Activated T-cell treated with anti-CD3 and anti-CD28 coated beads, Interleukin-2, amount 50 U/mL, for 48 hours (primary cell): ENCODE measurements at places on chromosomes 7 and 10.

DNA sequence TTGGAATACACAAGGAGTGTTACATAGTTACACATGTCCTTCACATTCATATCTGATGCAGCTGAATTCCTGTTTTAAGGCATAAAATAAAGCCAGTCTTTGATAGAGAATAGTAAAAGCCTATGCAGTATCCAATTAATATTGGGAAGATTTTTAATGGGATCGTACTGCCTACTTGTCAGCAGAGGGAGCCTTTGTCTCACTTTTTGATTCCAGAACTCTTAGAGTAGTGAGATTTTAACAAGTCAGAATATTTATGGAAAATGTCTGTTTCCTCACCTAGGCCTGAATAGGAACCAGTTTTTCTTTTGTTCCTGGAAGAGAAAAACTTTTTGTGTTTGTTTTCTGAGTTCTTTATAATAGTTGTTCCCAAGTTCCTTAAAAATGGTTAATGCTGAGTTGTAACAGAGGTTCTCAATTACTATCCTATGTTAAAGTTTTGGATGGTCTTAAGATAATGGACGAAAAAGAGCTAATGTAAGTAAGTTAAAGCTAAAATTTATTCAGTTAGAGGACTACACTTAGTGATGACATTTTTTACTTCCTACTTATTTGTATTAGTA, 114.0 kb downstream of the BBS9 start:
- DNase-seq, result no peak

- DNase-seq, result no peak
These were observed 463 bp upstream of the UPP1 start for GRCh38 chr7:48088559-48089045.

DNA sequence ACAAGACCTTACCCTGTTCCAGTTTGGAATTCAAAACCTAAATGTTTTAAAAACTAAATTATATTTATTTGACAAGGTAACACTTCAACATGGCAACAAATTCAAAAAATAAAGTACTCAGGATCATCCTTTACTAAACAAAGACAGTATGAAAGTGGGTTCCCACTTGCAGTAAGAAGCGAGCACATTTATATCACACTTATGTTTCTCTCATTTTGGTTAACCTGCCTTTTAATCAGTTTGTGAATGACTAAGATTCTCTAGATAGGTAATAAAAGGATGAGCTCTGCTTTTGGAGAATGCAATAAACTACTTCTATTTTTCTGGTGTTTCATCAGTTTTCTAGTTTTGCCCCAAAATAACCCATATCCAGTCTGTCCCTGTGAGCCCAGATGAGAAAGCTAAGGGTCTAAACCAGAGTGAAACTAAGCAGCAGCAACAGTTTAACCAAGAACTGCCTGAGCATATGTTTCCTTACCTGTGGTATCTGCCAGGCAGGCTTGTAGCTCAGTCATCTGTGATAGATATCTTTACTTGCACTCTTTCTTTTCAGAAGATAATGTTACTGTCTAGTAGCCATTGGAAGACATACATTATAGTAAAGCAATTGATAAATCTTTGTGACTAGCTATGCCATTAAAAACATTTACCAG, 64.1 kb downstream of the ABLIM1 start:
- DNase-seq, result no peak

GRCh38 chr10:67612577-67613537, 83.1 kb downstream of the CTNNA3 start:
- peak; percentile 64 for DNase-seq

GRCh38 chr10:12637649-12638048, 288.3 kb downstream of the CAMK1D start:
- DNase-seq, result no peak

- DNase-seq, result no peak
These were observed 8.9 kb downstream of the PIP4K2A start for GRCh38 chr10:22705527-22705926.

GRCh38 chr7:38539477-38540081, 91.6 kb downstream of the AMPH start:
- DNase-seq, result no peak

DNA sequence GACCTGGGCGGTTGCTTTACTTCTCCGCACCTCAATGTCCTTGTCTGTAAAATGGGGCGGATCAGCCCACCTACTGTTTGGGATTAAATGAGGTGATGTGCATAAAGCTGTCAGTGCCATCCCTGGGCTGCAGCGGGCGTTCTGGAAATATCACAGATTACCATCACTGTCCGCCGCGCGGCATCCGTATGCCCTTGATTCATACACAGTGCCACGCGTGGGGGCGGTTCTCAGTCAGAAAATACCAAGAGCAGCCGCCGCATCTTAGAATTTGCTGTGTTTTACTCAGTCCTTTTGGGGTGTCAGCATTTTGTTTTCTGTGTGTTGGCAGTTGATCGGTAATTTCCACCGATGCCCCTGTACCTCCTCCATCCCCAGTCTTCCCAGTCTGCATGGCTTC, 338.8 kb downstream of the DPP6 start:
- DNase-seq, result no peak

DNA sequence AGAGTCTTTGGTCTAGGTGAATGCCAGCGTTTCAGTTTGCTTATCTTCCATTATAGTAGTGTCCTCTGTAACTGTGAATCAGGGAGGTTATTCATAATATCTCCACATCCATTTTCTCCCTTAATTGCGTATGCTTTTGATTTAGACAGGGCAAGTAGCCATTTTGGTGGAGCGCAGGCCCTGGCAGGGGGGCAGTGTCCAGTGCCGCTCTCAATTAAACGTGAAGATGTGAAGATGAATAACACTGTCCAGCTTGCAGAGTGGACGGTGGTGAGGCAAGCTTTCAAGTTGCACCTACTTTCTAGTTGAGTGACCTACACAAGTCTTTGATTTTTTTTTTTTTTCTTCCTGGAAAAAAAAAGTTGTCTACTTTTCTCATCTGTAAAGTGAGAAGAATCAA, 4.5 kb downstream of the TSPAN14 start:
- DNase-seq, result no peak

DNA sequence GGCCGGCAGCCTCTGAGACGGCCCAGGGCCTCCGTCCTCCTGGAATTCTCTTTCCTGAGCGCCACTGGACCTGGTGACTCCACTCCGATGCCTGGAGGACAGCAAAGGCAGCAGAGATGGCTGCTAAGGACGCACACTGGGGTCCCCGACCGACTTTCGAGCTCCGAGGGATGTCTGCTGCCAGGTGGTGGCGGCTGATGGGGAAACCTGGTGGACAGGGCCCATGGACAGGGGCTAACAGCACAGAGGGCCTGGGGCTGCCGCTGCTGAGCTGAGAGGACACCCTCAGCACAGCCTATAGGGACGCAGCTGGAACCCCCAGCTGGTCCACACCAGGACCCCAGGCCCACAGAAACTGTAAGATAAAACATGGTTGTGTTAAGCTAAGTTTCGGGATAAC, 366.3 kb downstream of the DNAJB6 start:
- DNase-seq, result no peak

- DNase-seq, result no peak
These were observed 278.0 kb downstream of the CCSER2 start for GRCh38 chr10:84606428-84606827.

DNA sequence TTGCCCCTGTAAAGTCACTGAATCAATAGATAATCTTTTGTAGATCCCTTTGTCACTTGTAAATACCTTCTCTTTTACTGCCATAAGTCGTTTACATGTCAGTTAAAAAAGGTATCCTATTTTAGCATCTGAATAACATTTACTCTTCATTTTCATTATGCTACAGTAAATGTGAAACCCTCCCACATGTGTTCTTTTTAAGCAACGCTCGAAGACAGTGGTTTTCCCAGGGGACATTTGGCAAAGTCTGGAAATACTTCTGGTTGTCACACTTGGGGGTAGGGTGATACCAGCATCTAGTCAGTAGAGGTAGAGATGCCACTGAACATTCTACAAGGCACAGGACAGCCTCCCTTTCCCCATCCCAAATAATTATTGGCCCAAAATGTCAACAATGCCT, 23.7 kb downstream of the ATAD1 start:
- DNase-seq, result no peak

- no peak for DNase-seq
These were observed 610.1 kb upstream of the ANKRD30A start for GRCh38 chr10:36515319-36515718.

- no peak for DNase-seq
These were observed 38.3 kb upstream of the VCL start for GRCh38 chr10:73959484-73960243.

DNA sequence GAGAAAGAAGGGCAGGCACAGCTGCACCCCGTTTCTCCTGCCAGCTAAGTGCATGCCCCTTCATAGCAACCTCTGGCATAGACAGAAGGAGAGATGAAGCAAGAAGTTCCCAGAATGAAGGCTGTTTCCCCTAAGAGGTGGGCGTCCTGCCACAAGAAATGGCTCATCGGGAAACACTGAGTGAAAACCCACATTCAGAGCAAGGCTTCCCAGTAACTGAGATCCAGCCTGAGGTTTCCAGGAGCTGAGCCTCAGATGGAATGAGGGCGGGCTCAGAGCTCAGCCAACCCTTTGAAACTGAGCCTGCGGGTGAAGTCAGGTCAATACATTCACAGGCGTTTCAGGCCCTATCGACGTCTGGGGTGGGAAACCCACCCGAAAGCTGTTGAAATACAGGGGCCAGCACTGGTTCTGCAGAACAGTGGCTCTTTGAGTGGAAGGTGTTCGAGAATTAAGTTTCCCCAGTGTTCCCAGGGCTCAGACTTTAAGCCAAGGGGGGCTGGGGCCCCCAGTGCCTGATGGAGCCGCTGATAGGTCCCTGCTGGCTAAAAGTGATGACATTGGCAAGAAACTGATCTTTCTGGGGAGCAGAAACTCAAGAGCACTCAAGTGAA, 510.2 kb downstream of the RPS24 start:
- DNase-seq, result no peak

DNA sequence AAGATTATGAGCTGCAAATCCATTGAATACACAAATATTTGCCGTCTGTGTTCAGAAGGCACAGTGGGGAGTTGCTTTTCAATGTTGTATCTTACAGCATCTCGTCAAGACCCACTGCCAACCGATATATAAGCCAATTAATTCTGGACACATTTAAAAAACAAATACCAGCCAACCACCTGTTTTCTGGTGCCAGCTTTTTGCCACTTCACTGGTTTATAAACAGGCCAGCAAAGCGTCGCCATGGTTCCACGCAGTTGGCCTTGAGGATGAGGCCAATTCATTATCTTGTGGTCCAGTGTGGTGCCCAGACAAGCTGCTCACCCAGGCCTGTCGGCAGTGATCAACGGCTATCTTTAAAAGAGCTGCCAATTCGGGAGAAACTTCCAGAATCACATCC, 321.0 kb downstream of the TCERG1L start:
- no peak for DNase-seq

- DNase-seq, result no peak
These were observed 32.5 kb downstream of the CDCA7L start for GRCh38 chr7:21912931-21913780.

DNA sequence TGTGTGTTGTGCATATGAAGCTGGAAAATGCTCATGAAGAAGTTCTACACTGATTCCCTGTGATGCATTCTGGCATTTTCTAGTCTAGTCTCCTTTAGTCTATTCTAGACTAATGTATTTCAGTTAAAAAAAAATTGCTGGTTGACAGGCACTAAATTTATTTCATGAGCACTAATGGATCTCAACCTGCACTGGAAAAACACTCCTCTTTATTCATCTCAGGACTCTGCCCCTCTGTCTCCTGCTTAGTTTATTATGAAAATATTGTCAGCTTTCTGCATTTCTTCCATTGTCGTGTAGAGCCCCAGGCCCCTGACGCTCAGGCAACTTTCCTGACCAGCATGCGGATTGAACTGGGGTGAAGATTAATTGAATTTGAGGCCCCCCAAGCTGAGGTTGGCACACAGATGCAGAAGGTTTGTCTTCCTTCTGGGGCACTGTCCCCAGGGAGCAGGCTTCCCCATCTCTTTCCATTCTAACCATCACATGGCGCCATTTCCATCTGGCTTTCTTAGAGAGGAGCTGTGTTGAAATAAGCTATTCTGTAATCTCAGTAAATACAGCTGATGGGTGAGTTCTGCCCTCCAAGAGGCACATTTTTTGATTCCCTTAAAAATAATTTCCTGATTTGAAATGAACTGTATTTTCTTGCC, 128.7 kb downstream of the INSYN2A start:
- no peak for DNase-seq

DNA sequence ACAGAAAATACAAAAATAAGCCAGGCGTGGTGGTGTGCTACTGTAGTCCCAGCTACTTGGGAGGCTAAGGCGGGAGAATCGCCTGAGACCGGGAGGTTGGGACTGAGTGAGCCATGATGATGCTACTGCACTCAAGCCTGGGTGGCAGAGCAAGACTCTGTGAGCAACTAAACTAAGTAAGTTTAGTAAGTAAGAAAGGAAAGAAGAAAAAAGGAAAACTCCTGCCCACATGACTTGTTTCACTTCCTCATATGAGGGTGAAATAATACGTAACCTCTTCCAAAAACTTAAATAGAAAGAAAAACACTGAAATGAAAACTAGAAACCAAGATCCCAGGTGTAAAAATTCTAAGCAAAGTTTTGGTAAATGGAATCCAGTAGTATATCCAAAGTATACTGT, 79.6 kb downstream of the LARP4B start:
- DNase-seq, result no peak

DNA sequence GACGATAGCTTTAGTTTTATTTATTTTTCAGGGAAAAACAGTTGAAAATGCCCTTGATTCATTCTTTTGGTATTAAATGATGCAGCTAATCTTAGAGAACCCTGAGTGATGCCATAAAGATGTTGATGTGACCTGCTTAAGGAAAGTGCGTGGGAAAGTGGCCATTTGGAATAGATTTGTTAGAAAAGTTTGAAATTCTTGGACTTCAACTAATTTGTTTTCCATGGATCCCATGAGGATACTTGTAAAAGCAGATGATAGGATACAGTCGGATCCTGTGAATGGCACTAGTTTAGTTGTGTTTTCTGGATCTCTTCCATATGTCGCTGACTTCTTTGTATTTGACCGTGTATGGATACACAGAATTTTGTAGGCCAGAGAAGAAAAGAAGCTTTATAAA, 69.0 kb downstream of the SEPTIN7 start:
- DNase-seq, result no peak

DNA sequence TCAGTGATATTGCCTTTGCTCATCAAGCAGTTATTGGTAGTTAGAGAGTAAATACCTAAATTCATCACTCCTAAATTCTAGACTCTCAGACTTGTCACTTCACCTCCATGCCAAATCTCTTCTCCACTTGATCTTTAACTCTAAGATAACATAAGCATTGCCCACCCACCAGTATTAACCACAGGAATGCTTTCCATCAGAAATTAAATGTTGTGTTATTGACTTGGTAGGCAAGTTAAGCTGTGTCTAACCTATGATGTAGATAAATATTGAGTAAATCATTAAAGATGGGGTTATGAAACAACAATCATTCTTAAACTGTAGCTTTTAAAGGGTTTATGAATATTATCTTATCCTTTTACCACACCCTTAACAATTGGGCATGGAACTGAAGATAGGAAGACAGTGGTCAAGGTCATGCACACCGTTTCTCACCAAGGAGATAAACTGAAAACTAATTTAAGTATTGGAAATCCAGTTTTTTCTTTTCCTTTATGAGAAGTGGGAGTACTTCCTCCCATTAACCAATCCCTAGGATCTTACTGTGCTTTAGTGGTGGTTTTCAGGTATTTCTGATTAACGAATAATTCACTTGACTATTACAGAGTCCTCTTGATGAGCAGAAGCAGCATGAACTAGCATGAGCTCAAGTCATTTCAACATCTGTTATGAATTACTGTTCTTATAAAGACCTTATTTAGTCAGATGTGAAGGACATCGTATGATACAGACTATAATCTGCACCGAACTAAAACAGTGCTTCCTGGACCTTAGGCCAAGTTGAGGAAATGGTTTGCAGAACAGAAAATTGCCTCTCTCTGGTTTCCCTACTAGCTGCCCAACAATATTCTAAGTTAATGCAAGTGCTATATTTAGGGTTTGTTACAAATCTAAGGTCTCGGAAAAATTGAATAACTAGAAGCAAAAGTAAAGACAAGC, 142.0 kb downstream of the LCOR start:
- no peak for DNase-seq
